G401 (cell line): ENCODE measurements at places on chromosomes 16 and 17. TPM values are rescaled to one million over a fixed set of nuclear protein-coding genes. Genes with fewer than 3 reads are reported as not detected.

The ITGAL gene
- total RNA-seq, result not detected in 2 replicates

The OR3A3 gene
- total RNA-seq, result not detected in 2 replicates

The KRTAP2-1 gene
- total RNA-seq, result not detected in 2 replicates

The USH1G gene
- 1.4 and 1.9 TPM in 2 replicates for total RNA-seq

The CD300E gene
- total RNA-seq, result not detected in 2 replicates

The NACA2 gene
- total RNA-seq, result 0.25 and 0.47 TPM in 2 replicates

The ABI3 gene
- 0.14 TPM in 1 of 2 replicates, not detected in the other for total RNA-seq

The CEMP1 gene
- total RNA-seq, result 1.4 TPM in 1 of 2 replicates, not detected in the other

The GRIN2C gene
- total RNA-seq, result 0.37 and 1.3 TPM in 2 replicates

The PPP1R27 gene
- 0.31 TPM in 1 of 2 replicates, not detected in the other for total RNA-seq

The PYDC1 gene
- not detected in 2 replicates for total RNA-seq

The MRPL28 gene
- total RNA-seq, result 250 and 260 TPM in 2 replicates

The RAP1GAP2 gene
- 1.9 and 6.0 TPM in 2 replicates for total RNA-seq

The KRT33B gene
- not detected in 2 replicates for total RNA-seq

The C17orf113 gene
- total RNA-seq, result 1.7 and 2.3 TPM in 2 replicates

The TMC6 gene
- total RNA-seq, result 50.5 and 69.0 TPM in 2 replicates

The COG1 gene
- 8.2 and 10.8 TPM in 2 replicates for total RNA-seq

The AHSP gene
- total RNA-seq, result not detected in 2 replicates

The NDUFAB1 gene
- total RNA-seq, result 117 and 147 TPM in 2 replicates

The RNF157 gene
- total RNA-seq, result 4.4 and 5.5 TPM in 2 replicates

The MAP3K3 gene
- 9.1 and 13.8 TPM in 2 replicates for total RNA-seq

The P2RX5 gene
- 1.0 and 12.9 TPM in 2 replicates for total RNA-seq

The TNK1 gene
- total RNA-seq, result not detected in 2 replicates

The SBK1 gene
- total RNA-seq, result 3.4 and 4.7 TPM in 2 replicates

The SLC12A3 gene
- 0.25 TPM in 1 of 2 replicates, not detected in the other for total RNA-seq

The SARM1 gene
- total RNA-seq, result 18.6 and 20.4 TPM in 2 replicates

The SOST gene
- total RNA-seq, result 59.3 and 74.0 TPM in 2 replicates

The SCPEP1 gene
- 44.5 and 56.9 TPM in 2 replicates for total RNA-seq

The CDR2L gene
- total RNA-seq, result 21.8 and 24.4 TPM in 2 replicates

The ULK2 gene
- total RNA-seq, result 8.6 and 30.7 TPM in 2 replicates

The ICAM2 gene
- not detected in 2 replicates for total RNA-seq

The DPEP2 gene
- 0.31 TPM in 1 of 2 replicates, not detected in the other for total RNA-seq

The NR1D1 gene
- 0.06 and 2.0 TPM in 2 replicates for total RNA-seq

The EPN3 gene
- total RNA-seq, result 2.3 and 2.8 TPM in 2 replicates

The CACNG1 gene
- not detected in 2 replicates for total RNA-seq

The MYH2 gene
- total RNA-seq, result not detected in 2 replicates

The PRDM7 gene
- total RNA-seq, result not detected in 2 replicates

The RTN4RL1 gene
- total RNA-seq, result 65.0 and 65.6 TPM in 2 replicates

The MMP15 gene
- total RNA-seq, result 3.1 and 3.9 TPM in 2 replicates

The HAGHL gene
- 42.3 and 43.1 TPM in 2 replicates for total RNA-seq

The TCAP gene
- 0.43 and 0.44 TPM in 2 replicates for total RNA-seq

The GOT2 gene
- total RNA-seq, result 88.9 and 113 TPM in 2 replicates

The DOC2B gene
- not detected in 2 replicates for total RNA-seq

The KCNJ18 gene
- total RNA-seq, result not detected in 2 replicates

The DHX58 gene
- total RNA-seq, result 2.4 and 6.5 TPM in 2 replicates
